Kidney (tissue), 22 donors: ENCODE measurements at places on chromosomes 5 and 9.

GRCh38 chr9:77374266-77374665, 196.9 kb downstream of the VPS13A start:
- DNase-seq, result no peak

DNA sequence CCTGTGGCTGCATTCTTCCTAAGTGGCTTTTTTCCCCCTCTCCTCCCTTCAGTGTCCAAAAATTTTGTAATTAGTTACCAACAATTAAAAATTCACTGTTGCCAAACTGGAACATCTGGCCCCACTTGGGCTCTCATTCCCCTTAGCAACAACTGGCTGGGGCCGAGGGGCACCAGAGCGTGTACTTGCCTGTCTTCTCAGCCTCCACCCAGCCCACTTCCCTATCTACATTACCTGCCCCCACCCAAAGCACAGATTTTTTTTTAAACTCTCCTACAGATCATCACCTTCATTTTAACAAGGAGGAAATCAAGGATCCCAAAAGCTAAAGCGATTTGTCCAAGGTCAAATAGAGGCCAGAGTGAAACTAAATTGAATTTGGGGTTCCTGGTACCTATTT, 278.8 kb downstream of the EBF1 start:
- DNase-seq, result no peak

DNA sequence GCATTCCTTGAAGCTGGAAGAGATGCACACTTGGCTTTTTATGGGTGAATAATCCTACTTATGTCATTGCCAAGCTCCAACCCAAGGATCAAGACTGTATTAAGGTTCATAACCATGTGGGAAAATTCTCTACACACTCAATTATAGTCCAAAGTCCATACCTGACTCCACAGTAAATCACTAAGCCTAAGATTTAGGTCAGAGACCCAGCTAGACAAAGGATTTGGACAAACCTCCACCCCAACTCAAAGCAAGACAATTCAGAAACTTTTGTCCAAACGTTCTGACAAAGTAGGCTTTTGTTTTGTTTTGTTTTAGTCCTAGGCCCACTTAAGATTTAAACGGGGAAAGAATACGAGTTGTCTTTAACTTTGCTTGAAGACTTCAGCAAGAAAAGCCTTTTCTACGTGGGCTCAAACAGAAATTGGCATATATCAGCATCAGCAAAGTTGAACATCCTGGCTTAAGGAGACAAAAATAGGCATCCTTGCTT, 1.7 kb downstream of the MEGF9 start:
- DNase-seq, result no peak

DNA sequence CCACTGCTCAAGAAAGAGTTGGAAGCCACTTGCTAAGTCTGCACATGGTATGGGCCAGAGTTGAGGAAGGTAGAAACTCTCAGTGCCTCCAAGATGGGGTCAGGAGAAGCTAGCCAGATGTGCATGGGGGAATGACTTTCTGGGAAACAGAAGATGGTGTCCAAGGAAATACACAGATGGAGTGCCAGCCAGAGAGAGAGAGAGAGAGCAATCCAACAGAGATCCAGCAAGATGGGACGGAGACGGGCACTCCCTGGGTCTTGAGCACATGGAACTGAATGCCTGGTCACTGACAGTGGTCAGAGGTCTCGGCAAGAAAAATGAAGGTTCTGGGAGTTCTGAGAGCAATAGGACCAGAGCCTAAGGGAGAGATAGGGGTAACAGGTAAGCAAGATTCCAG, 82.1 kb downstream of the SH3TC2 start:
- DNase-seq, result no peak

- no peak for DNase-seq
Measured at GRCh38 chr9:135260221-135261180, 173.0 kb downstream of the OLFM1 start.
